Heart left ventricle (tissue), 16 donors: ENCODE measurements at places on chromosomes 16 and 17. TPM values are rescaled to one million over a fixed set of nuclear protein-coding genes. Genes with fewer than 3 reads are reported as not detected.

- no peak for DNase-seq
- H3K4me1 ChIP-seq: no peaks in the 10 kb centered on the region
- H3K27me3 ChIP-seq: no peaks in the 10 kb centered on the region
- H3K27ac ChIP-seq: no peak overlapping the region
- H3K4me3 ChIP-seq: no peak overlapping the region
- no peaks in the 10 kb centered on the region for H3K36me3 ChIP-seq
These were observed 4.7 kb upstream of the EFCAB5 start for GRCh38 chr17:29936724-29937123.

Gene TMC7
- total RNA-seq: 0.69 TPM

Gene CLTC
- total RNA-seq: 196 TPM

DNA sequence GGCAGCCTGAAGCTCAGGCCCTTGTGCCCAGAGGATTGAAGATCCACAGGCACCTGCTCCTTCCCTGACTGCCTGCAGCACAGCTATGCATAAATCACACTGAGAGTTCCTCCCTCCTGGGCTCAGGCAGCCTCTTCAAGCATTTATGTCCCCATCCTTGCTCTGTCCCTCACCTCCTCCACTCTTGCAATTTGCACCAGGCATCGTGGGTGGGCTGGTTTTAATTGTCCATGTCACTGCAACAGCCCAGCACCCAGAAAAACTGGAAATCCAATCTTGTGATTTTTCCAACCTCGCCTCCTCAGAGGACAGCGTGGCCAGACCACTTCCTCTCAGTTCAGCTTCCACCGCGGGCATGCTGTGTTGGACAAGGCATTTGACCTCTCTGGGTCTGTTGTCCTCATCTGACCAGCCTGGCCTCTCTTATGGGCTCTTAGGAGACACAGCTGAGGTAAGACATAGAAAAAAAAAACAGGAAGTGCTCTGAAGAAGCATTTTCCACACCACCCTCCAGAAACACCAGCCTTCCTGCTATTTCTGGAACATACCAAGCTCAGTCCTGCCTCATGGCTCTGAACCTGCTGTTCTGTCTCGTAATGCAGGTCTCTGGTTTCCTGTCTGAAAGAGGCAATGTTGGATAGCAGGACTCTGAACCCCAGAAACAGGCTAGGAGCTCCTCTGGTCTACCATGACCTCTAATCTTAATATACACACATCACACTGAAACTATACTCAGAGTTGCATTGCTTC lies 8.3 kb downstream of the TMEM114 start:
- H3K27ac ChIP-seq: no peak overlapping the region
- no peaks in the 10 kb centered on the region for H3K36me3 ChIP-seq
- H3K4me3 ChIP-seq: no peak overlapping the region
- peak; percentile 50 for DNase-seq
- peaks cover under 1% of the 10 kb centered on the region for H3K27me3 ChIP-seq
- H3K4me1 ChIP-seq: no peaks in the 10 kb centered on the region

GRCh38 chr17:69581061-69581961 lies 166.8 kb downstream of the MAP2K6 start:
- H3K36me3 ChIP-seq: no peaks in the 10 kb centered on the region
- peaks cover 10% of the 10 kb centered on the region for H3K4me1 ChIP-seq
- peak overlapping the region; percentile 25 for H3K27ac ChIP-seq
- peak overlapping the region; percentile 17 for H3K4me3 ChIP-seq
- DNase-seq: no peak

DNA sequence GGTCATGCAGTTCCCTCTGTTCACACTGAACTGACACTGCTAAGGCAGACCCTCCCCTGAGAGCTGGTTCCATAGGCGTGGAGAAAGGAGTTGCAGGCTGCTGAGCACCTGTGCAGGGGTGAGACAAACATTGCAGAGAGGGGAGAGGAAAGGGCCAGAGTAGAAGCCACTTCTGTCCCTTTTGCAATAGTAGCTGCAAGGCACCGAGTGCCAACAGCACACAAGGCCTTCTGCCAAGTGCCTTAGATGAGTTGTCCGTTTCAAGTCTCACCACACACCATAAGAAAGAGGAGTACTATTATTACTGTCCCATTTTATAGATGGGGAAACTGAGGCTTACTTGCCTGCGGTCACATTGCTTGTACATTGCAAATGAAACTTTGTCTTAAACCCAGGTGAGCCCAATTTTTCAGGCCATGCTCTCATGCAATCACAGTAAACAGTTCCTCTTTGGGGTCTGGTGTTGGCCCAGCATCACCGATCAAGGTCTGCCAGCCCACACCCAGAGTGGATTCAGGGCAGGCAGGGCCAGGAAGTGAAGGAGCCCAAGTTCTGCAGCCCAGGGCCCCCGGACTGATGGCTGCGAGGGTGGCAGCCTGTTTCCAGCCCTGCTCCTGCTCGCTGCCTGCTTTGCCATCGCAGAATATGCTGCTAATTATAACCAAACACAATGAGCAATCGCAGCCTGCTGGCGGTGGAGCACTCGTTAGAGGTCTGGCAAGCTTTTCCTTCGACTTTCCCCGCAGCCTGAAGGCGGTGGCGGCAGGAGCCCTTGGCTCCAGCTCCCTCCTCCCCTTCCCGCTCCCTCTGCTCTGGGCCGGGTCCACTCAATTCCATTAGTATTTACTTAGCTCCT lies 36.8 kb upstream of the DYNLL2 start:
- no peaks in the 10 kb centered on the region for H3K27me3 ChIP-seq
- DNase-seq: peak; percentile 51
- H3K36me3 ChIP-seq: no peaks in the 10 kb centered on the region
- peaks cover 2% of the 10 kb centered on the region for H3K4me1 ChIP-seq

GRCh38 chr16:19926449-19927390 lies 42.1 kb upstream of the GPRC5B start:
- H3K36me3 ChIP-seq: no peaks in the 10 kb centered on the region
- DNase-seq: no peak
- no peaks in the 10 kb centered on the region for H3K27me3 ChIP-seq
- H3K4me1 ChIP-seq: no peaks in the 10 kb centered on the region
- no peak overlapping the region for H3K4me3 ChIP-seq

- no peak for DNase-seq
- H3K27me3 ChIP-seq: no peaks in the 10 kb centered on the region
- H3K27ac ChIP-seq: no peak overlapping the region
- H3K4me1 ChIP-seq: peaks cover 8% of the 10 kb centered on the region
These were observed 60.2 kb downstream of the SDK2 start for GRCh38 chr17:73584049-73584448.

Gene GNGT2
- total RNA-seq: 1.5 TPM

- H3K36me3 ChIP-seq: no peaks in the 10 kb centered on the region
- H3K4me1 ChIP-seq: peaks cover 16% of the 10 kb centered on the region
- no peak overlapping the region for H3K4me3 ChIP-seq
- H3K27ac ChIP-seq: no peak overlapping the region
- DNase-seq: no peak
These were observed 21.4 kb downstream of the GRIN2C start for GRCh38 chr17:74838274-74838673.
